ENCODE measurements at places on chromosomes 13 and 19. TPM values are rescaled to one million over a fixed set of nuclear protein-coding genes. Genes with fewer than 3 reads are reported as not detected.
A peak's percentile ranks its signal among the peaks of the same experiment; 100 is the strongest.

The CACNA1A gene
- total RNA-seq, result 1.7 TPM

The MISP gene
- 1.4 TPM for total RNA-seq

The CEACAM20 gene
- not detected for total RNA-seq

The PABPC3 gene
- total RNA-seq, result 0.48 TPM

The TSKS gene
- total RNA-seq, result 0.26 TPM

The FLT3LG gene
- 3.4 TPM for total RNA-seq

The FGF22 gene
- total RNA-seq, result not detected

The PLPPR3 gene
- total RNA-seq, result 2.1 TPM

The ADGRE2 gene
- total RNA-seq, result 0.90 TPM

The NECTIN2 gene
- 27.4 TPM for total RNA-seq

The ZNF714 gene
- total RNA-seq, result 18.1 TPM

The TMEM38A gene
- 8.0 TPM for total RNA-seq

The DCT gene
- 0.21 TPM for total RNA-seq

The RNF225 gene
- not detected for total RNA-seq

The SIGLECL1 gene
- total RNA-seq, result not detected

- no peak for DNase-seq
Measured at GRCh38 chr13:101996954-101997353, 404.9 kb downstream of the FGF14 start.

GRCh38 chr19:4891066-4891465 lies 11.6 kb downstream of the ARRDC5 start:
- DNase-seq, result no peak

GRCh38 chr13:95745289-95745688 lies 68.3 kb downstream of the DNAJC3 start:
- no peak for DNase-seq

DNA sequence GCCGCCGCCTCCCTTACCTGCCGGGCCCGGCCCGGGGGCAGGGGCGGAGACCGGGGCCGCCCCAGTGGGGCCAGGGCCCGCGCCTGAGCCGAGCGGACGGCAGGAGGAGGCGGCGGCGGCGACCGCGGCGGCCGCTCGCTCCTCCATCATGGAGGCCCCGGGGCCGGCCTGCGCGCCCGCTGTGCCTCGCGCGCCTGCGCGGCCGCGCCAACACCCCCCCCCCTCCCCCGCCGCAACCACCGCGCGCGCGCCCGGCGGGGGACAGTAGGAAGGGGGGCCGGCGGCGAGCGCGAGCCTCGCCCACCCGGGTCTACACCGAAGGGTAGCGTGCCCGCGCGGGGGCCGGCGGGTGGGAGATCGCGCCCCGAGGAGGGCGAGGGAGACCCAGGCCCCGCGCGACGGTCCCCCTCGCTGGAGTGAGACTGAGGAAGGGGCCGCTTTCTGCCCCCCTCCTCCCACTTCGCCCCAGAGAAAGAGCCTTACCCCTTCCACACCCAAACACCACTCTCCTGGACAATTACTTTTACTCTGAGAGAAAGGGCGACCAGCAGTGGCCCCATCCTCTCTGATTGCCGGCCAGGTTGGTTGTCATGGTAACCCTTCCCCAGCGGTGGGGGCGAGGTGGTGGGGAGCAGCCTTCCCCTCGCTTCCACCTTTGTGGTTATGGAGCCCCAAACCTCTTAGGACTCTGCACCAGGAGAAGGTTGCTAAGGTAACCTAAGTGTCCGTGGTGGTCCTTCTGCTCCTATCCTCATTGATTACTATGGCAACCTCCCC lies at the start of gene STRN4:
Gene STRN4 (minus strand): TSS at position 170 of the 777 bp plus-strand sequence. CDS start 20 bp downstream, at position 150.
- DNase-seq, result no peak

GRCh38 chr13:106284358-106284757 lies 251.1 kb downstream of the EFNB2 start:
- DNase-seq, result no peak

DNA sequence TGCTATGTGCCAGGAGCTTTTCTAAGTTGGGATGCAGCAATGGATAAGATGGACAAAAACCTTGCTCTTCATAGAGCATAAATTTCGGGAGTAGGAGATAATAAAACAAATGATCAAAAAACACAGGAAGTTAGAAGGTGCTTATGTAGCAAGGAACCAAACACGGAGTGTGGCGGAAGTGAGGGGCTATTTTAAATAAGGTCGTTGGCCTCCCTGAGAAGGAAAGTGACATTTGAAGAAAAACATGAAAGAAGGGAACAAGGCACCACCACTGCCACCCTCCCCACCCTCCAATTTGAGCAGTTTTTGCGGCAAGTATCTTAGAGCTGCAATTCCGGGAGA lies 3.2 kb upstream of the GSX1 start:
- no peak for DNase-seq

DNA sequence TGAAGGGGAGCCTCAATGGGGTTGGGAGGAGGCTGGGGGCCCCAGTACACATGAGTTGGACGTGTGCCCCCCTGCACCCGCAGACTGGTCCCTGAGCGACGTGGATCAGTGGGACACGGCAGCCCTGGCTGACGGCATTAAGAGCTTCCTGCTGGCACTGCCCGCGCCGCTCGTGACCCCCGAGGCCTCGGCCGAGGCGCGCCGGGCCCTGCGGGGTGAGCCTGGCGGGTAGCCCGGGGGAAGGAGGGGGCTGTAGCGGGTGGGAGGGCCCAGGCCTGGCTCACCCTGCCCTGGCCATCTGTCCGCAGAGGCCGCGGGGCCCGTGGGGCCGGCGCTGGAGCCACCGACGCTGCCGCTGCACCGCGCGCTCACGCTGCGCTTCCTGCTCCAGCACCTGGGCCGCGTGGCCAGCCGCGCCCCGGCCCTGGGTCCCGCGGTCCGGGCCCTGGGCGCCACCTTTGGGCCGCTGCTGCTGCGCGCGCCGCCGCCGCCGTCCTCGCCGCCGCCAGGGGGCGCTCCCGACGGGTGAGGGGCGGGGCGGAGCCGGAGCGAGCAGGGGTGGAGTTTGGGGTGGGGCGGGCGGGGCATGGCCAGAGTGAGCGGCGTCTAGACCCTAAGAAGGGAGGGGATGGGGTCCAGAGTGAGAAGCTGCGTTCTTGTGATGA lies 8.1 kb downstream of the PIK3R2 start:
- DNase-seq, result no peak

DNA sequence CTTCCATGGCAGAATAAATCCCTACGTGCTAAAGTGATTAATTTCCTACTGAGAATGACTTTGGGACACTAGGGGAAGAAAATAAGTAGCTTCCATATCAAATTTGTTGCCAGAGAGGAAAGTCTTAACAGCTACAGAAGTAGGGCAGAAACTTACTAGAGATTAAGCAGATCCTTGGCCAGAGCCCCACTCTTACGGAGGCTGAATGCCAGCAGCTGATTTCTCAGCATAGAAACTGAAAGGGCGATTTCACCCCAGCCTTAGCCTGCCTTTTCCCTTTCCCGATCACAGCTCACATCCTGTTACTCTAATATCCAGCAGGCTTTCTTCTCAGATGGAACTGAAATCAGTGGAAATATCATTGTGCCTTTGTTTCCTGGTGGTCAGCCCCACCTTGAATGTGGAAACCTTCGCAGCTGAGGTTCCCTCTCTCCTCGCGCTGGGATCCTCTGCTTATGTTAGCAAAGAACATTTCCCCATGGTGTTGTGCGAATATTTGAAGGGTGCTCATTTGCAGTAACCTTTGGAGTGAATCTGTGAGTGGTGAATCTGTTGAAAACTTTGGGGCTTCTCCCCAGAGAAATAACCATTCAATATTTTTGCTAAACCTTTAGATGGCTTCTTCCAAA lies 8.4 kb downstream of the FAM124A start:
- DNase-seq, result no peak

DNA sequence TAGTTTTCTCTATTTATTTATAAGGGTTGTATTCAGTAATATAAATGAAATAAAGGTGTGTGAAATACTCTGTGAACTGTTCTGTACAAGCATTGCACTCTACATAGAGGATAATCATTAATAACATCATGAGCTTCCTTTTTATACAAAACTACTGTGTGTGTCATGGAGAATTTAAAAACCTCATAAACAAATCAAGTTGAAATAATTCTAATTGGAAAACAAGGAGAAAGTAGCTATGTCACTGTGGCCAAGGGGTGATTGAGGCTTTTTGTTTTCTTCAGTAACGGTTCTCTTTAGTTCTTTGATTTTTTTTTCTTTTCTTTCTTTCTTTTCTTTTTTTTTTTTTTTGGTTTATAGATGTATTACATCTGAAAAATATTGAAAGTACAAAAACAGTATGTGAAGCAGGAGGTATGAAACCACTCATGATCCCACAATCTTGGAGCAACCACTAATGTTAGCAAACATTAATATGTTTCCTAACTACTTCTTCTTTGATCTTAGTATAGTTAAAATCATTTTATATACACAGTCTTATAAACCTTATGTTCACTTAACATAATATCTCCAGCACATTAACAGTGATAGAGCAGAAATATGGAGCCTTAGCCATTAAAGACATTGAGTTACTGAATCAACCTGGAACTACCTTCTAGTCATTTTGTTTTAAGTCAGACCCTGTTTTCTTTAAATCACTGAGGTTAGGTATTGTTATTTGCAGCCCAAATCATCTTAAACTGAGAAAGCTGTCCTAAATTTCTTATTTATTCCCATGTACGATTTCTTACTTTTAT lies 45.4 kb downstream of the WDFY2 start:
- no peak for DNase-seq

- no peak for DNase-seq
Measured at GRCh38 chr13:46621133-46621532, 68.2 kb downstream of the LRCH1 start.

DNA sequence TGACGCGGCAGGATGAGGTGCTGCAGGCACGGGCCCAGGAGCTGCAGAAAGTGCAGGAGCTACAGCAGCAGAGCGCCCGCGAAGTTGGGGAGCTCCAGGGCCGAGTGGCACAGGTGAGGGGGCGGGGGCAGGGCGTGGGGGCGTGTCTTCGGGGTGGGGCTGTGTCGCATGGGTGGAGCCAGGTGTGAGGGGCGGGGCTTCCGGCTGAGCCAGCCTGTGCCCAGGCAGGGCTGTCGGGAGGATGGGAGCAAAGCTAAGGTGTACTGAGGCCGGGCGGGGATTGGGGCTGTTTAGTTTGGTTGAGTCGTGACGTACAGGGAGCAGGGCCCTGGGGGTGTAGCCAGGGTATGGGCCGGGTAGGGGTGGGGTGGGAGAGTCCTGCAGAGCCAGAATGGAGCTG lies 62.3 kb downstream of the KCNC3 start:
- no peak for DNase-seq

- DNase-seq, result no peak
Measured at GRCh38 chr13:25744178-25744577, 307.6 kb downstream of the SHISA2 start.

GRCh38 chr13:22369840-22370239 lies 699.0 kb downstream of the FGF9 start:
- no peak for DNase-seq

GRCh38 chr13:113875429-113875815 lies 11.5 kb upstream of the GAS6 start:
- DNase-seq, result no peak

- DNase-seq, result no peak
Measured at GRCh38 chr13:25153736-25154135, 18.4 kb downstream of the AMER2 start.

- DNase-seq, result peak; percentile 18
Measured at GRCh38 chr19:38142176-38143035, 81.6 kb downstream of the DPF1 start.

GRCh38 chr19:17389957-17390664 lies 3.9 kb downstream of the CCDC194 start:
- no peak for DNase-seq

GRCh38 chr19:10288662-10289166 lies 1.0 kb upstream of the ICAM5 start:
- no peak for DNase-seq

DNA sequence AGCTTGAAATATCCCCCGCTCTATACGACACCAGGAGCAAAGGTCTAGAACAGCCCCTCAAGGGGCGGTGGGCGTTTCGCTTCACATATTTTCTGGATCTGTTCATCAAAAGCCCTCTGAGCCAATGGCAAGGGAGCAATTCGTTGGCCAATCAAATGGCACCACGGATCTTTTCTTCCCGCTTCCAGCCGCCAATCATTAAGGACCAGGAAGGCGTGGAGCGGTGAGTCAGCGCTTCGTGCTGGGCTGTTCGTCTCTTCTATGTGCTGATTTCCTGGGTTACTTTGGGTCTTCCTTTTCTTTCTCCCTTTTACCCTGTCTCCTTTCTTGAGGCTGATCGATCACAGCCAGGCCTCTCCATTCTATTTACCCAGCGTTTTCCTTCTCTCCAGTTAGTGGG lies at the start of gene NLRP4:
Gene NLRP4 (plus strand): TSS at position 201 of the 400 bp plus-strand sequence. CDS start 15,541 bp downstream, outside the sequence.
- DNase-seq, result no peak

GRCh38 chr13:80100636-80101035 lies 240.3 kb downstream of the SPRY2 start:
- no peak for DNase-seq

All from urinary bladder (tissue), 4 donors.